ENCODE measurements at places on chromosomes 5 and 9. TPM values are rescaled to one million over a fixed set of nuclear protein-coding genes. Genes with fewer than 3 reads are reported as not detected.

FABP6 gene
- not detected for total RNA-seq

LCNL1 gene
- 5.0 TPM for total RNA-seq

CTXN3 gene
- not detected for total RNA-seq

FGFR4 gene
- total RNA-seq: 128 TPM

DNA sequence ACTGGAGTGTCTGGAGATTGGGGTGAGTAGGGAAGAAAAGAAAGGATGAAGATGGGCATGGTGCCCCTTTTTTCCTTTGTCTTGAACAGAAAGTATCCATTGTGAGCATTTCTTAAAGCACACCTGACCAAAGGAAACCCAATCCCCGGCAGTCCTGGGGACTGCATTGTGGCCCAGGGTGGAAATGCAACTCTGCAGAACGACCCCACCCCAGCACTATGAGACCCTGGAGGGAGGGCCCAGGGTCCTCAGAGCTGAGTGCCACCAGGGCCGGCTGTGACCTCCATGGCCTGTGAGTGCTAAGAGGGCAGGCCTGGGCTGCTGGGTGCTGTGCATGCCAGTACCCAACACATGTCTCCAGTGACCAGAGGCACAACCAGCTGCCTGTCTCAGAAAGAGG is 18.5 kb downstream of the EEIG1 start:
- DNase-seq: no peak

GCNT4 gene
- total RNA-seq: 0.35 TPM

GRCh38 chr5:88108490-88109279 is 160.0 kb downstream of the TMEM161B start:
- no peak for DNase-seq

DNA sequence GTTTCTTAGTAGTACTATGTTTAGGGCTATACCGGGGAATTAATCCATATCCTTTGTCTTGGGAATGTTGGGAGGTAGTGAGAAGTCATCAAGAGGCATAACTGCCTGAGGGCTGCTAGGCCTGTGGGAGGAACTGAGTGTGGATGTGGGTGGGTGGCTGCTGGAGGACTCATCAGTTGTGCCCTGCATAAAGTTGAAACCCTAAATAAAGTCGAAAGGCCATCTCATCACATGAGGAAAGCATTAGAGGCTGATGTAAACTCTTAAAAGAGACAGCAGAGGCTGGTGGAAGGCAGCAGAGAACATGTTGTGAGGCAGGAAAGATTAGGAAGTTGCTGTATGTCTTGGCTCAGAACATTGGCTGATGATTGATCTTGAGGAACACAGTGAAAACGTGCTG is 143.8 kb downstream of the MAST4 start:
- DNase-seq: no peak

DNA sequence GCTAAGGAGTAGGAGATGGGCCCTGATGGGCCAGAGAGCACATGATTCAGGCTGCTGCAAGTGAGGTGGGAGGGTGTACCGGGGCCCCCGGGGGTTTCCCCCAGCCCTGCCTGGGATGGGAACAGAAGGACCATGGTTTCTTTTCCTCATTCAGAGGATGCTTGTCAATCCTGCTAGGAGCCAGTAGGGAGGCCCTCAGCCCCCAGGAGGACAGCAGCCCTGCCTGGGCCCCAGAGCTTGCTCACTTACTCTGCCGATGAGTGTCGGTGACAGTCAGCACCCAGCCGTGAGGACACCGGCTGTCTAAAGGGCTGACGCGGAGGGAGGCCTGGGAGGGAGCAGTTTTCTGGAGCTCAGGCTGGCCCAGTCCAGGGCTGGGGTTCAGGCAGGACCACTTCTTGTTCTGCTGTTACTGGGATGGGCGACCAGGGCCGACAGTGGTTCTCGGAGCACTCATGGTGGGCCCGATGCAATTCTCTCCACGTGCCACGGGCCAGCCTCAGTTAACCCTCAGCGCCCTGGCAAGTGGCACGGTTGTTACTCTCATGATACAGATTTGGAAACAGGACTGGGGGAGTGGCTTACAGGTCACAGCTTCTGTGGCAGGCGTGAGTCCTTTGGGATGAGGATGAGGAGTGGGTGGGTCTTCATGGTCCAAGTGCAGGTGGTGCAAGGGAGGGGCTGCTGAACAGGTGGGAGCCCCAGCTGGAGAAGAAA is 1.8 kb downstream of the ARRDC1 start:
- no peak for DNase-seq

TMEM203 gene
- total RNA-seq: 39.2 TPM

DNA sequence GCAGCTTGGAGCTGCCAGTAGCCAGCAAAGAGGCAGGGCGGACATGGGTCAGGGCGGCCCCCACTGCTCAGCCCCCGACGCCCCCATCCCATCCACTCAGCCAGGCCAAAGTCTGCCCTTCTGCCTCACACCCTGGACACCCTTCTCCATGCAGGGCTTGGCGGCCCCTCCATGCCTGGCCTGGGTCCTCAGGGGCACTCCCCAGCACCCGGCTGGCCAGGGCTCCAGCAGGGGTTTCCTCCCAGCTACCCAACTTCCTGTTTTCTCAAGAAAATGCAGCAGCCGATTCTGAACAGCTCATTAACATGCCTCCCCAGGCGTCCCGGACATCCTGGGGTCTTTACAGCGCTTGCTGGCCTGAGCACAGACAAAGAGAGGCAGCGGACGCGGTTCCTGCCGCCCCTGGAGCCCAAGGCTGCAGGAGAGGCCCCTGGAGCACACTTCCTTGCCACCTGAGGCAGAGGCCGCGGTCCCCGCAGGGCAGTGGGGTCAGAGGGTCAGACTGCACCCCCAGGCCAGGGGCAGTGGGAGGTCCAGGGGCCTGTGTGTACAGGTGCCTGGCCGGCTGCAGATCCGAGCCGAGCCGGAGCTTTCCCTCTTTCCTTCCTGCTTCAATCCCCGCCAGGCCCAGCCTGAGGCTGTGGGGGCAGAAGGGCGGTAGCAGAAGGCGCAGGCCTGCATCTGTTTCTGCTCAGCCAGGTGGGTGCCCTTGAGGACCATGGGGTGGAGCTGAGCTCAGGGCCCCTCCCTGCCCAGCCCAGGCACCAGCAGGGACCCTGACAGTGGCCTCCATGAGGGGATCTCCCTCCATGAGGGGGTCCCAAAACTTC is 18.7 kb upstream of the NRARP start:
- no peak for DNase-seq

DNA sequence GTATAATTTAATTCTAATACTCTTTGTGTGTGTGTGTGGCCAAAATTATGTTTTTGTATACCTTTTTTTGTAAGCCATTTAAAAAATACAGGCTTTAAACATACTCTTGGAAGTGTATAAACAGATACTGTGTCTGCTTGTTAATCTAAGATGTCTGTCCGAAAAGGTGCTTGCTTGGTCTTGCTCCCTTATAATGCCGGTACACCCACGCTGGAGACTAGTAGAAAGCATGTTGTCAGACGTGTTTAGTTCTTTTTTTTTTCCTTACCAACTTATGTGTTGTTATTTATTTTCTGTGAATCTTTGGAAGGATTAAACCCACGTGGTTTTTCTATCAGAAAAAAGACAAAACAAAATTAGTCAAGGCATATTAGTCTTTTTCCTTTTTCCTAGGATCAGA is 9.5 kb downstream of the GAPVD1 start:
- DNase-seq: no peak

DNA sequence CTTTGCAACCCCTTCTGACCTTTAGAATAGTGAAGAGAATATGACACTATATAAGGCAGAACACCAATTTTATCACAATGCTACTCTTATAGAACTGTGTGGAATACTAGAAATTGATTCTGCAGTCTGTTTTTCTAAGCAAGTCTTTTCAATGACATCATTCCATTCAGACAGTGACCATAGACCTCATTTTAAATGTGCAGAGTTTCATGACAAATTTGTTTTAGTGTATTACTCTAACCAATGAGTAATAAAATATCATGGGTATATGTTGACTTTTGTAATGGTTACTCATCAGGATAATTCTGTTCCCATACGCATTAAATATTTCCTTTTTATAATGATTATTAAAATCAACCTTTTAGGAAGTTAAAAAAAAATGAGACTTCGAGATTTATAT is 219.9 kb downstream of the COX7C start:
- DNase-seq: no peak

DNA sequence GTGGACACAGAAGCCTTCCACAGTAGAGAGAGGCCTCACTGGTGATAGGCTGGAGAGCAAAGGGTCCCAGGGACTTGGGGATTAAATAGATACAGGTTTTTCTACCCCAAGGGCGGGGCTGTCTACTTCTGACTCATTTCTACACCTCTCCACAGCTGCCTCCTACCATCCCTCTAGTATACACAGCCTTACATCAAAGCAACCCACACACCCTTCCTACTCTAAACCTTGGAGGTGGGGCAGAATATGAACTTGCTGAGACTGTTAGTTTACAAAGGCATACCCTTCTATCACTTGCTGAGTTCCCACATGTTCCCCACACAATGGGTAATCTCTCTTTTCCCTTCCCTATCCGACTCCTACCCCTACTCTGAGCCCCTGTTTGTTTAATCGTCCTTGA is 19.9 kb upstream of the PCA3 start:
- no peak for DNase-seq

HAND1 gene
- total RNA-seq: not detected

- peak; percentile 83 for DNase-seq
Measured at GRCh38 chr9:109640580-109641371, 139.2 kb upstream of the PALM2AKAP2 start.

GRCh38 chr5:174533751-174534241 is 190.6 kb upstream of the MSX2 start:
- DNase-seq: peak; percentile 12

DNA sequence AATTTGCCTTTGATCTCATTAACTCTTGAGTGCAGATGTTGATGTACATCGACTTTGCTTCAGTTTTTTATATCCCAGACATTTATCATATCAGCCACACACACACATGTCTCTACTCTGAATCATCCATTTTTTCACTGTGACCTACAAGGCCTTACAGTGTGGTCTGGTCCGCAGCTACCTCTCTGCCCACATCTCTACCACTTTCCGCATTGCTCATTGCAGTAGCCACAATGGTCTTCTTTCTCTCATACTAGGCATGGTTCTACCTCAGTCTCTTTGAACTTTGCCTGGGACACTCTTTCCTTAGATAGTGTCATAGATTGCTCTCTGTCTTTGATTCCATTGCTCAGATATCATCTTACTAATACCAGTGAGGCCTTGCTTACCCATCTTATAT is 87.9 kb upstream of the FSD1L start:
- peak; percentile 82 for DNase-seq

DNA sequence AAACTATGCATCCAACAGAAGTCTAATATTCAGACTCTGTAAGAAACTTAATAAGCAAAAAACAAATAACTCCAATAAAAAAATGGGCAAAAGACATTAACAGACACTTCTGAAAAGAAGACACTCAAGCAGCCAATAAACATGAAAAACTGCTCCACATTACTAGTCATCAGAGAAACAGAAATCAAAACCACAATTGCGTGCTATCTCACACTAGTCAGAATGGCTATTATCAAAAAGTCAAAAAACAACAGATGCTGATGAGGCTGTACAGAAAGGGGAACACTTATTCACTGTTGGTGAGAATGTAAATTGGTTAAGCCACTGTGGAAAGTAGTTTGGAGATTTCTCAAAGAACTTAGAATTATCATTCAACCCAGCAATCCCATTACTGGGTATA is 101.2 kb upstream of the TRIM32 start:
- peak; percentile 8 for DNase-seq

DOCK2 gene
- 0.08 TPM for total RNA-seq

GDA gene
- total RNA-seq: 0.05 TPM

GRCh38 chr9:72743836-72744235 is 209.0 kb downstream of the ALDH1A1 start:
- DNase-seq: no peak

PCDHGB6 gene
- total RNA-seq: 0.96 TPM

DNA sequence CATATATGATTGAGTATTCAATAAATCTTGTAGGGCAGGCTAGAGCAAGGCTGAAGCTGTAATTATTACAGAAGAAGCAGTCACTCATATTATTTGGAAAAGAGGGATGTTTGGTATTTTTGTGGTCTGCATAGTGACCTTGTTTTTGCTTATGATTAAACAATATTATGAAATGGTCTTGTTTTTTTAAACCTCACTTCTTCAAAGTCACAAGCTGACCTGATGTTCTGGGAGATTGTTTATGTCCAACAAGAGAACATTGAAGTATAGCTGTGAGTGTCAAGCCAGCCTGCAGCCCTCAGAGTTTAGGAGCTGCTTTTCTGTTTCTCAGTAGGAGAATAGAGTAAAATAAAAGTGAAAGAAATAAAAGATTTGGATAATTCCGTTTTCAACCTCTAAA is 342.2 kb downstream of the LRRC70 start:
- DNase-seq: no peak

- peak; percentile 29 for DNase-seq
Measured at GRCh38 chr9:73118898-73119554, 32.6 kb upstream of the ANXA1 start.

DNA sequence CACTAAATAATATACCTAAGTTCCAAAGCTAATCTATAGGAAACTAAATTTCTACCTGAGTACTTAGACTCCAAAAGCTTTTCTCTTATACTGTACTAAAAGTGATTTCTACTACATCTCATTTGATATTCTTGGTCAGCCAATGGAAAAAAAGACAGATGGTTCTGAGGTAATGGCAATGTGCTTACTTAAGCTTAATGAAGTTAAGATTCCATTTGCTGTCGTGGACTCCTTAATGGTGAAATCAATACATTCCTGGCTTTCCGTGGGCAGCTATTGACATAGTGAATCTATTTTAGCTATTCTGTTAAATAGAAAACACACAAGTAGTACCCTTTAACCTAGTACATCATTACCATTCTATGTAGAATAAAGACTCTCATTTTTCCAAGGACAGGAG is 1825.6 kb upstream of the CDH9 start:
- no peak for DNase-seq

GRCh38 chr5:126016256-126016655 is 407.0 kb upstream of the GRAMD2B start:
- DNase-seq: no peak

DNA sequence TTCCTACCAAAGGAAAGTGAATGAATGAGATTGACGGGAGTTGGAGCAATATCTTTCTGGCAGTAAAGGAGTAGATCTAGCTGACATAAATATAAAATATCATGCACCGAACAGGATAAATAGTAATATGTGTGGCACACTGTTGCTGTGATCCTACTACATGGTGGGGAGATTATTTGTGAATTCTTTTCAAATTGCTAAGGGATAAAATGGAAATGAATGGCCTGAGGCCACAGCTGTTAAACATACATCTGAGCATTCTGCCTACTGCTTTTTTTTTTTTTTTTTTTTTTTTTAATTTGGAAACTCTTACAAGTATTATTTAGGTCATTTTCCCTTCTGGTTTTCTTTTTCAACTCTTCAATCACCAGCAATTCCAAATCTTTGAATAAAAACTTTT is 66.8 kb downstream of the MEF2C start:
- DNase-seq: no peak

- DNase-seq: no peak
Measured at GRCh38 chr5:119366540-119366881, 10.7 kb downstream of the TNFAIP8 start.

BSPRY gene
- total RNA-seq: not detected

CDX1 gene
- not detected for total RNA-seq

- DNase-seq: no peak
Measured at GRCh38 chr5:33937707-33938506, 1.7 kb downstream of the RXFP3 start.

HRCT1 gene
- total RNA-seq: 0.37 TPM
